NCI-H2107 (cell line): ENCODE measurements at places on chromosomes 4 and X.

GRCh38 chr4:184750926-184751584, 17.2 kb upstream of the CENPU start:
- DNase-seq, result no peak

- no peak for DNase-seq
Measured at GRCh38 chrX:68895341-68895755, 66.5 kb downstream of the EFNB1 start.

DNA sequence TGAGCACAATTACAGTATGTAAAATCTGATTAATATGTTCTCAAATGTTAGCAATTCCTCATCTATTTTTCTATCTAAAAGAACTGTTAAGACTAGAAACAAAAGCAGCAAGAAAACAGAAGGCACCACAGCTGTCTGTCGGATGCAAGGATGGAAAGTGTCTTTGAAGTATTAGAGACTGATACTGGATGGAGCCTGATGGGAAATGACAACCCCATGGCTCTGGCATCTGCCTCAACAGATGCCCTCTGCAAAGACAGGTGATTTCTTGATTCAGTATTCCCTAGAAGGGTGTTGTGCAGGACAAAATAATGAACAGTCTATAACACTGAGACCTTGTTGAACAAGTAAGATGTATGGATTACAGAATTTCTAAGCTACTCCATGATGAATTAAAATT, 19.7 kb downstream of the LRCH2 start:
- no peak for DNase-seq

- DNase-seq, result no peak
Measured at GRCh38 chr4:7593646-7594412, 159.1 kb upstream of the PSAPL1 start.

GRCh38 chr4:180058691-180059215, 2184.4 kb upstream of the TENM3 start:
- no peak for DNase-seq

DNA sequence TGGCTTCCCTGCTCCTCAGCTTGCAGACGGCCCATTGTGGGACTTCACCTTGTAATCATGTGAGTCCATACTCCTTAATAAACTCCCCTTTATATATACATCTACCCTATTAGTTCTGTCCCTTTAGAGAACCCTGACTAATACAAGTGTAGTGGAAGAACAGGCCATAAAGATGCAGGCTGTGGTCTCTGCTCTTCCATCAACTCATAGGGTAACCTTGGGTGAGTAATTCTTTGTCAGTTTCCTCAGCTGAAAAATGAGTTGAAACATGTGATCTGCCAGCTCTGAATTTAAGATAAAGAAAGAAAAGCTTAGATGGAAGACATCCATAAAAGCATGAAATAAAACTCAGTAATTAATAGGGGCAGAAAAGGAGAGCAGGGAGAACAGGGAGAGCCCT, 103.6 kb downstream of the ENOX2 start:
- no peak for DNase-seq

DNA sequence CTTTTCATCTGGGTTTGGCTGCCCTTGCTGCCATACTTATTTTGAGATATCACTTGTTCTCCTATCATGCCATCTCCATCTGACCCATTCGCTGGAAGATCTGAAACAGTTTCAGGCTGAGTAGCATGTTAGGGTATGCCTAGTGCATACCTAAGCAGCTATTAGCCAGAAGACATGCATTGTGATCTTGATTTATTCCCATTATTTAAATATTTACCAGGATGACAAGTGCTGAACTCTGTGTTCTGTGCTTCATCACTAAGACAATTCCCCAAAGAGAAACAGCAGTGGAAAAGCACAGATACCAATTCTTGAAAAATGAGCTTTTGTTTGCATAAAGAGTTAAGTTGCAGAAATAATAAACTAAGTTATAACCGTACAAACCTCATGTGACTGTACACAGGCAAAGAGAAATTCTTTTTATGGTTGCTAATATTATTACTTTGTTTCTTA, 271.0 kb upstream of the ARSJ start:
- DNase-seq, result no peak

DNA sequence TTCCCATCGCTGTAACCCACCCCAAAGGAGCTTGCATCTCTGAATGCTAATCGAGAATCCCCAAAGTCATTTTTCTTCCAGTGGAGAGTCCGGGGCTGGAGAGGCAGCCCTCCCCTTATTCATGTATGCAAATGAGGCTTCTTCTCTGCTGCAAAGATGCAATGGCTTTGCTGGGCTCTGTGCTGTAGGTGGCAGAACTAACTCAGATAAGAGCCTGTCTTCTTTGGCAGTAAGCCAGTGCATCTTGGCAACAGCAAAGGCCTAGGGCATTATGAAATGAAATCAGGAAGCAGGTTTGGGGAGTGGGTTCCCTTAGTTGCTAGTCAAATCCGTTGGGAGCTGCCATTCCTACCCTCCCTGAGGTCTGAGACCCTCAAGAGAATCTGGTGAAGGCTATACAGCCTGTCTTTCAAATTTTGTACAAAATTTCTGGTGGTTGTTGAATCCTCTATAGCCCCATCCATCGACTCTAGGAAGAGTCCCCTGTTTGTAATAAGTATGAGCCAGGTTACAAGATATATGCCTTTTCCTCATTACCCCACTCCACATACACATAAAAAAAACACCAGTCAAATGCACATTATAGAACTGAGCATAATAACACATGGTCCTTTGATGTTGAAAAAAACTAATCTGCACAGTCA, 290.6 kb upstream of the TAPT1 start:
- DNase-seq, result no peak

- no peak for DNase-seq
Measured at GRCh38 chrX:35150052-35150451, 207.5 kb downstream of the FAM47B start.

- no peak for DNase-seq
Measured at GRCh38 chr4:110614976-110615352, 7.9 kb downstream of the PITX2 start.

GRCh38 chr4:139227729-139228404, 50.8 kb upstream of the ELF2 start:
- DNase-seq, result no peak

- DNase-seq, result no peak
Measured at GRCh38 chrX:130770615-130771014, 132.4 kb downstream of the ENOX2 start.

DNA sequence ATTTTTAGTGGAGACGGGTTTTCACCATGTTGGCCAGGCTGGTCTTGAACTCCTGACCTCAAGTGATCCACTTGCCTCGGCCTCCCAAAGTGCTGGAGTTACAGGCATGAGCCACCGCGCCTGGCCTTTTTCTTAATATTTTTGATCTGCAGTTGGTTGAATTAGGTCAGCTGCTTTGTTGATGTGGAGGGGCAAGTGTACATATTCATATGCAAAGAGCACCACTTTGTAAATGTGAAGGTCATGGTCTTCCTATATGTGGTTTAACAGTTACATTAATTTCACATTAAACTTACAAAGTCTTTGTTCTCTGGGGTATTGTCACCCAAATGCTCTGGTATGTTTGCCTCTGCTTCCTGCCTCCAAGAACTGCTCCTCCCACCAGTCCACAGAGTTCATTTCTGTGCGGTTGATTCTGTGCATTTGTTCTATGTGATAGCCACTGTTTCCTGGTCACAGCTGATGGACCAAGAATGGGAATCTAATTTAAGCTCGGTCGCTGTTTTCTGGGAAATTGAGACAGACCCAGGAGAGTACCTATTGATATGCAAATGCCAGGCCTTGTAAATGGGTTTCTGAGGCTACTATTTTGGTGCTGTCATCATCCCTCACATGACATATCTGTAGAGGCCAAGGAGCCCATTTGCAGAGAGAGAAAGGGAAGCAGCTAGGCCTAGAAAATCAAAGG, 26.9 kb upstream of the HPSE start:
- no peak for DNase-seq

GRCh38 chrX:154731184-154731583, 19.7 kb downstream of the GAB3 start:
- no peak for DNase-seq

- DNase-seq, result no peak
Measured at GRCh38 chrX:42778096-42778495, at the start of gene PPP1R2C. TSS of gene PPP1R2C (minus strand) at chrX:42778163. CDS start at chrX:42778079, 84 bp downstream.

DNA sequence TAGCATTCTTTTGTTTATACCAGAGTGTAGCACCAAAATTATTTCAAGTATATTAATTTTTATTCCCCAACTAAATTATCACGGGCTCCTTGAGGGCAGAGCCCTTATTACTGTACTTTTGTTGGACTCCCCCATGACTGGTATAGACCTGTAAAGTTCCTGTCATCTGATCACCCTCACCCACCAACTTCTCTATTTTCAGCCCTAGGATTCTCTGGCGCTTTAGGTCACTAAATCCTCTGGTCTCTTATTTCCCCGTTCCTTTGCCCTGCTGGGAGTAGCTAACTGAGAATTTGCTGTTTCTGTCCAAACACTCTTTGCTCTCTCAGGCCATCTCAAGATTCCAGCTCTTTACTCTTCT, 3.2 kb upstream of the XKRX start:
- no peak for DNase-seq

DNA sequence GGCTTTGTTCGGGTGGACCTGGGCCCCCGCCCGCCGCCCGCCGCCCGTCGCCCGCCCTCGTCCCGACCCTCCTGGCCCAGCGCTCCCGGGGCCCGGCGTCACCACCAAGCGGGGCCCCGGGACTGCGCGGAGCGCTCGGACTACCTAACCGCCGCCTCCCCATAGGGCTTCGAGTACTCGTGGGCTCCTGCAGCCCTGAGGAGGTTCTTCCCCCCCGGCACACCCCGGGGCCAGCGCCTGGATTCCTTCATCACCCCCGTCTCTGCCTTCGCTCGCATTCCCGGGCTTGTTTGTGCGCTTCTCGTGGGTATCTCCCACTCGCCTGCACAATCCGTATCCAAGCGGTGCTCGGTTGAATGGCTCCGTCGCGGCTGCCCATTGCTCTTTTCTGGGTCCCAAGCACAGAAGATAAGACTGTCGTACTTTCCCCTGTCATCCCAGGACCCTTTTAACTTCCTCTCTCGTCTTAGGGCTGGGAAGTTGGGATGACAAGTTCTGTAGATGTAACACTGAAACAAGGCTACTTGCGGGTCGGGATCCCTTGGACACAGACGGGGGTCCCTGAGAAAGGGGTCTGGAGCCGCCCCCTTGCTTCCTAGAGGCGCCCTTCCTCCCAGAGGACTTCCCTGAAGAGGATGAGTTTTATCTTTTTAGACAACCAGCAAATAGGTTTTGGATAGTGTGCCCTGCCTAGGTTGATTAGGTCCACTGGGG, 565 bp downstream of the MOB1B start:
- no peak for DNase-seq

- DNase-seq, result no peak
Measured at GRCh38 chr4:140047017-140047640, 106.9 kb downstream of the MAML3 start.

GRCh38 chr4:11719879-11720278, 291.2 kb upstream of the HS3ST1 start:
- no peak for DNase-seq

DNA sequence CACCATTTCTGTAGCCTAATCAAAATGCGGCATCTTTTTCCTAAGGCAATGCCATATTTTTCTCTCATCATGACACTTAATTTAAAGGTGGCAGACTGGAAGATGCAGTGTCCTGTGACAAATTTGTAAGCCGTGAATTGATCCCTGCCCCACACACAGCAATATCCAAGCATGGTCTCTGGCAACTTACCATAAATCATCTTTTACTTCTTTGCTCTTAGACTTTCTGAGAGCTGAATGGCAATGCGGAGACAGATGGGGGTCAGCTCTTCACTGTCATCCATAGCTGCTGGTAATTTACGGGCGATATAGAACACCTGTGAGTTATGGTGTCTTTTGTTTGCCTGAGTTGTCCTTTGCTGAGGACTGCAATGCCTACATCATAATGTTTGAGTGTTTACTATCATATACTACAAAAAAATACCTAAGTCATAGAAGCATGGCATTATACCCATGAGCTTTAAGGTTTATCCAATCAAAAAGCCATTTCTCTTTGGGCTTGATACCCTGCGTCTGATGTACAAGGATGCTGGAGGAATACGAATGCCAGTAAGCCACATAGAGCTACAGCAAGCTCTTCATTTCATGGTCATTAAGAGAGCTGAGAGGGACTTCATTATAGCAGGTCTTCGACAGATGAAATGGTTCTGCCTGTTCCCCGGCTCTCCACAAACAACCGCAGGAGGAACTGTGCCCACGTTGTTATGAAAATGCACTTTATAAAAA, 148.1 kb downstream of the TRIML1 start:
- no peak for DNase-seq

DNA sequence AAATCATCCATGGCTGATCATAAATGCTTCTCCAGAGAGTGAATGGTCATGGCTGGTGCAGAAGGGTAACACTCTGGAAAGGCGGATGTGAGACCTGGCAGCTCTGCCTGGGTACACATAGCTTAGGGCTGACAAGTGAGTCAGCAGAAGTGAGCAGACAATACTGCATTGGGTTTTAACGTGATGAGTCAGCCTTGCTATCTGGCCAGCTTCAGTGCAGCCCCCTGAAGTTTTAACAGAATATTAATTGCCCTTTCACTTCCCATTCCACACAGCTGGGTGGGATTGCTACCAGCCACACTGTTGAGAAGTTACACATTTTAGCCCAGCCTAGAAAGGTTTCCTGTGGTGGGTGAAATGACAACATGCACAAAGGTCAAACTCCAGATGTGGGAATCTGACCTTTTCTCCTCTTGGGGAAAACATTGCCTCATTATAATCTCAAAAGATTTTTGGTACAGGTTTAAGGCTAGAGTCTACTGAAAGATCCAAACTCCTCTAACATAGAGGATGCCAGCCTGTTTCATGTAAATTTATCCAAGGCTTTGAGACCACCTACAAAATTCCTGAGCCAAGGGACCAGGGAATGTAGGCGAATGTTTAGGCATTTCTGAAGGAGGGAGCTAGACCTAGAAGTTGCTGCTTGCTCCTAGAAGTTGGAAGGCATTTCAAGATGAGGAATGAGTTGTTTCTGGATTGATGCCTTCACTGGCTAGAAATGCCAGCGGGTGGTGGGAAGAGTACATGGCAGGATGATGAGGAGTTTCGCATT, 230.3 kb upstream of the PGRMC2 start:
- DNase-seq, result no peak

DNA sequence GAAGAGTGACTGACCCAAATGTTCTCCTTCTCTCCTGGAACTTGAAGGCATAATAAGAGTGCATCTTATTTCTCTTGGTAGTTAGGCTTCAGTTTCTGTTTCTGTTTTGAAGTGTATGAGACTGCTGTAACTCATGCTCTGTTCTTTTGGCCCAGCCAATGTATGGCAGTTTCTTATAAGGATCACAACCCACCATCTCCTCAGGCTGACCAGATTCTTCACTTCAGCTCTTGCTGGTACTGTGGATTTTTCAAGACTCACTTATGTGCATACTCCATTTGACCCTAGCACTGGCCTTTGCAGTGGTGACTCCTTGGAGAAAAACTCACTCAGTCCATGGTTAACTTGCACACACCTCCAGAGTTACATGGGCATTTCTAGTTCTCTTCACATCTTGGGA, 9.6 kb upstream of the YTHDC1 start:
- no peak for DNase-seq

GRCh38 chr4:60683973-60684372, 516.2 kb upstream of the ADGRL3 start:
- no peak for DNase-seq

GRCh38 chr4:82839624-82840023, 41.0 kb upstream of the SCD5 start:
- DNase-seq, result no peak

- no peak for DNase-seq
Measured at GRCh38 chrX:31423609-31424189, 351.9 kb upstream of the FTHL17 start.

GRCh38 chr4:2332201-2332975, 70.5 kb upstream of the MXD4 start:
- no peak for DNase-seq
